Lung microvascular endothelial cell (primary cell): ENCODE measurements at places on chromosomes 16 and 17. TPM values are rescaled to one million over a fixed set of nuclear protein-coding genes. Genes with fewer than 3 reads are reported as not detected.

The NPIPB13 gene
- 0.22 and 0.60 TPM in 2 replicates for total RNA-seq

The CD300LG gene
- total RNA-seq: under 0.01 TPM in 1 of 2 replicates, not detected in the other

The CDT1 gene
- 1.8 and 3.7 TPM in 2 replicates for total RNA-seq

The TBC1D3I gene
- total RNA-seq: under 0.01 and 0.22 TPM in 2 replicates

The CCL16 gene
- under 0.01 TPM in 1 of 2 replicates, not detected in the other for total RNA-seq

The C17orf67 gene
- 3.5 and 18.1 TPM in 2 replicates for total RNA-seq

The UMOD gene
- not detected in 2 replicates for total RNA-seq

The SMARCE1 gene
- total RNA-seq: 52.8 and 63.0 TPM in 2 replicates

The KRTAP2-1 gene
- total RNA-seq: not detected in 2 replicates

The HASPIN gene
- 1.6 and 3.3 TPM in 2 replicates for total RNA-seq

The TPSD1 gene
- total RNA-seq: not detected in 2 replicates

The ZG16B gene
- 0.65 TPM in 1 of 2 replicates, not detected in the other for total RNA-seq

The SLC35G6 gene
- total RNA-seq: not detected in 2 replicates
